ENCODE measurements at places on chromosomes 7 and 10.
A peak's percentile ranks its signal among the peaks of the same experiment; 100 is the strongest.

- no peak for DNase-seq
Measured at GRCh38 chr10:69669409-69669808, 39.4 kb downstream of the FAM241B start.

- DNase-seq: no peak
Measured at GRCh38 chr7:110400411-110400810, 690.5 kb upstream of the LRRN3 start.

DNA sequence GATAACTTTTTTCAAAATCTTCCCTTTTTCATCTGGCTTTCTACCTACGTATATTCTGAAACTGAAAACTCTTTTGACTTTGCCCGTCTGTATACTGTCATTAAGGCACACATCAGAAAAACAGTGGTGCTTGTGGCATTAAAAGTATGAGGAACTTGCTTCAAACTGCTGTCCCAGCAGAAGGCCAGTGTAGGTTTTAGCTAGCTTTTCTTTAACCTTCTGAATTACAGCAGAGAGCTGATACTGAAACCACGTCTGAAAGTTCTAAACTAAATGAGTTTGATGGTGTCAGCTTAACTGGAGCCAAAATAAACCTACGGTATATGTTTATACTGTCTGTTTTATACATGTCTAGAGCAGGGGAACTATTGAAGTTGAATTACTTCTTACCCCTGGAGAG, 283.4 kb downstream of the TFEC start:
- DNase-seq: no peak

DNA sequence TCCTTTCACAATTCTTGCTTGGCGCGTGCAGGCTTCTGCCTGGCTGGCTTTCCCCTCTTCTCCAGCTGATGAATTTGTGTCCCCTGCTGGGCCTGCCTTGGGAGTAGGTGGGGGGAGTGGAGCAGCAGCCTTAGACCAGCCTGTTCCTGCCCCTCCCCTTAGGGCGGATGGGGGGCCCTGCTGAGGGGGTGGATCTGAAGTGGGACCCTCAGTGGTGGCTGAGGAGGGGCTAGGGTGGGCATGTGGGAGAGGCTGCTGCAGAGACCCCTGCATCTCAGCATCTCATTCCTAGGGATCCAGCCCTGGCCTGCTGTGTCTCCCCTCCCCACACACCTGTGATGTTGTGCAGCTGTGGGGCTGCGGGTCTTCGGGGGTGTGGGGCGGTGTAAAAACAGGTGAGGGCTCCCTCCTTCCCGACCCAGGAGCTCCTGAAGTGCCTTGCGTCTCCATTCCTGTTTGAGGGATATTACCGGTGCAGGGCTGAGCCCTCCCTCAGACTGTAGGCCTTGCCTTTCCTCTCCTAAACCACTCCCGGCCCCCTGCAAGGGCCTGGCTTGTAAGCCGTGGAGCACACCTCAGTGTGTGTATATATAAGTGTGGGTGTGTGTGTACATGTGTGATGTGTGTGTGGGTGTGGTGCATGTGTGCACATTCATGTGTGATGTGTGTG, 24.7 kb downstream of the ADCYAP1R1 start:
- DNase-seq: no peak

DNA sequence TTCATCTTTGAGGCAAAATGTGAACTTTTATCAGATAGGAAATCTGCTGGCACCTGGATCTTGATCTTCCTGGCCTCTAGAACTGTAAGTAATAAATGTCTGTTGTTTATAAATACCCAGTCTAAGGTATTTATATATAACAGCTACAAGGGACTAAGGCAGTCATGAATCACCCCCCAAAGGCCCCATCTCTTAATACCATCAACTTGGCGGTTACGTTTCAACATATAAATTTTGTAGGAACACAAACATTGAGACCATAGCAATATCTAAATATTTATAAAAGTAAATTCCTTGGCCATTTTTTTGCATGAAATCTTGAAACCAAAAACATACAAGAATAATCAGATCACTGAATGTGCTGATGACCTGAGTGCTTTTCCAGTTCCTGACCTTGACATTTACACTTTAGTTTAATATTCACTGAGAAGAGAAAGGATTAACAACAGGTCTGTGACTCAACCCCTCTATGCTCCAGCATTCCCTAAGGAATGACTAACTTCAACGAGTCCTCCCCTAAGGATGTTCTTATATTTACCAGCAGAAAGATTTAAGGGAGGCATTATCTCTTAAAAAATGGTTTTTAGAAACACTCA, 1438.5 kb upstream of the CELF2 start:
- DNase-seq: no peak

- DNase-seq: no peak
Measured at GRCh38 chr10:93751832-93752231, 5.9 kb upstream of the LGI1 start.

DNA sequence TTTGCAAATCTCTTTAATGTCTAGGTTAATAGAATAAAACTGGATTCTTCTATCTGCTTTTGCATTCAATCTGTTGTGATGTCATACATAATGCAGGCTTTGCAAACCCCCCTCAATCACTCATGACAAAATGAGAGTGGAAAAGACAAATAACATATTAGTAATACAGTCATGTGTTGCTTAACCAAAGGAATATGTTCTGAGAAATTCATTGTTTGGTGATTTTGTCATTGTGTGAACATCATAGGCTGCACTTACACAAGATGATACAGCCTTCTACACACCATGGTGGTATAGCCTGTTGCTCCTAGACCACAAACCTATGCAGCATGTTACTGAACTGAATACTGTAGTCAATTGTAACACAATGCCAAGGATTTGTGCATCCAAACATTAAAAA, 87.3 kb upstream of the SEC61G start:
- no peak for DNase-seq

- DNase-seq: no peak
Measured at GRCh38 chr7:117659531-117660011, 179.7 kb downstream of the CFTR start.

DNA sequence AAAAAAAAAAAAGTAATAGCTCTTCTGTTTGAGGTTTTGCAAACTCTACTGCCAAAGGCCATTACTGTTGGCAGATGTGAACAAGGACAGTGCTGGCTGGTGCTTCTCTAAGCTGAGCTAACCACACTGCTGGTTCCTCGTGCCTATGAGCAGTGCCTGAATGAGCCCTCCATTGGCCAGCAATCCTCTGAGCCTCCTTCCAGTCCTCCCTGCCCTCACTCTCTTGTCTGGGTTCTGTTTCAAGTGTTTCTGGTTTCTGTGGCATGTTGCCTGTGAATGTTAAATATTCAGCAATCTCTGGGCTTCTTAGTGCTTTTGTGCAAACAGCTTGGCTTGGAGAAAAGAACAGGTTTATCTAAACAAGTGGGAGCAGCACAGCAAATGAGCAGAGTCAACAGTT, 161.3 kb upstream of the AUTS2 start:
- no peak for DNase-seq

GRCh38 chr7:98204670-98205069, 6.6 kb upstream of the BHLHA15 start:
- DNase-seq: no peak

DNA sequence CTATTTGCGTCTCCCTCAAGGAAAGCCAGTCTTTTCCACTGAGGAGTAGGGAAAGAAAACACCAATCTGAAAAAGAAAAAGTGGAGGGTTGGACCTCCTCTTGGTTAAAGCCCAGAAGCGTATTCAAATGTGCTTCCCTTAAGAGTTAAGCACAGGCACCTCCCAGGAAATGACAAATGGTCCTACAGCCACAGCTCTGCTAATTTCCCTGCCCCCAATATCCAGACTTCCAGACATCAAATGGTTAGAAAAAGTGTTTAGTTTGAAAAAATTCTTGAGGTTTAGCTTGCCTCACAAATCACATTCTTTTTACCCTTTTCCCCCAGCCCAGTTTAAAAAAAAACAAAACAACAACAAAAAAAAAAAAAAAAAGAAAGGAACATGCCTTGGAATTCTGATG, 19.0 kb upstream of the COL1A2 start:
- no peak for DNase-seq

GRCh38 chr7:113873554-113874151, 45.2 kb downstream of the PPP1R3A start:
- no peak for DNase-seq

GRCh38 chr7:71238581-71239295, 106.8 kb downstream of the GALNT17 start:
- no peak for DNase-seq

- no peak for DNase-seq
Measured at GRCh38 chr7:25906003-25906402, 246.0 kb upstream of the NFE2L3 start.

- DNase-seq: no peak
Measured at GRCh38 chr10:24893127-24893526, 59.3 kb downstream of the PRTFDC1 start.

GRCh38 chr7:84088802-84089201, 105.8 kb downstream of the SEMA3A start:
- no peak for DNase-seq

GRCh38 chr7:16817536-16817935, 12.7 kb upstream of the AGR2 start:
- peak; percentile 50 for DNase-seq

DNA sequence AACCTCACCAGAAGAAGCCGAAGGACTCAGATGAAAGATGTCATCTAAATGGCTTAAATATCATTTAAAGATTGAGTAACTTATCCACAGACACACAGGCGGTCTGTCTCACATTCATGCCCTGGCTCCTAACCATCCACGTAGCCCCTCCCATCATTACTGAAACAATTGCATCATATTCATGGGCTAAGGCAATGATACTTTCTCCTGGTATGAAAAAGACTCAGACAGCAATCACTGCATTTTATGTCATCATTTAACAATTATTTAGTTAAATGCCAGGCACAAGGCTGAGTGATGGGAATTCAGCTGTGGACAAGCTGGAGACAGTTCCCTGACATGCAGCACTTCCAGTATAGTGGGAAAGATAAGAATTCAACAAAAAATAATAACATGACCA, 11.2 kb upstream of the TECTB start:
- DNase-seq: no peak

- no peak for DNase-seq
Measured at GRCh38 chr7:3029138-3029537, 14.5 kb downstream of the CARD11 start.

DNA sequence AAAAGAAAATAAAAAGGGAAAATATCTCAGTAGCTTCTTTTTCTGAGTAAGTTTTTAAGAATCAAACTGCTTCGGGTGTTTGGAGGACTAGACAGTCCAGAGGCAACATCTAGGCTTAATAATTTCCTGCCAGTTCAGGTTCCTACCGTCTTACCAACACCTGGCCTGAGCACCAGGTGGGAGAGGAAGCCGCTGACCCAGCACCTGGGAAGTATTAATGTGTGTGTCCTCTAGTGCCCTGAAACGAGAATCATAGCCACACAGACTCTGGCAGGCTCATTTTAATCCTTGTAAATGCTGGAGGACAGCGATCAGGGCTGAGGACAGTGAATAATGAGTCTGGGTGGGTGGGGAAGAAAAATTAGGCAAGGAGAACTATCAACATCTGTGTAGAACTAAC, 137.4 kb downstream of the ZNF438 start:
- no peak for DNase-seq

DNA sequence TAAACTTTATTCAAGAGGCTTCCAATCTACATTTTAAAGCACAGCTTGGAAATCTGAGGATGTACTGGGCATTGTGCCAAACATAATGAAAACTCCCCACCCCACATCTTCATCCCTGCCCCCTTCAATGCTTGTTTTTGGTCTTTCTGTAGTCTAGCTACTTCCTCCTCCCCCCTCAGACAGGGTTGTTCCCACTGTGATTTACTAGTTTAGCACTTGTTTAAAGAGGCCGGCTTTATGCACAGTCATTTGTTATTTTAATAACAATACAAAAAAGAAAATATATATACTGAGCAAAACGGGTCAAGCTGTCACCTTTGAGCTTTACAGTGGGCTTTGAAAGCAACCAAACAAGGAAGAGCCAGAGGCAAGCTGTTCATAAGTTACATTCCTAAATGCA, 132.6 kb downstream of the CHRM2 start:
- no peak for DNase-seq

DNA sequence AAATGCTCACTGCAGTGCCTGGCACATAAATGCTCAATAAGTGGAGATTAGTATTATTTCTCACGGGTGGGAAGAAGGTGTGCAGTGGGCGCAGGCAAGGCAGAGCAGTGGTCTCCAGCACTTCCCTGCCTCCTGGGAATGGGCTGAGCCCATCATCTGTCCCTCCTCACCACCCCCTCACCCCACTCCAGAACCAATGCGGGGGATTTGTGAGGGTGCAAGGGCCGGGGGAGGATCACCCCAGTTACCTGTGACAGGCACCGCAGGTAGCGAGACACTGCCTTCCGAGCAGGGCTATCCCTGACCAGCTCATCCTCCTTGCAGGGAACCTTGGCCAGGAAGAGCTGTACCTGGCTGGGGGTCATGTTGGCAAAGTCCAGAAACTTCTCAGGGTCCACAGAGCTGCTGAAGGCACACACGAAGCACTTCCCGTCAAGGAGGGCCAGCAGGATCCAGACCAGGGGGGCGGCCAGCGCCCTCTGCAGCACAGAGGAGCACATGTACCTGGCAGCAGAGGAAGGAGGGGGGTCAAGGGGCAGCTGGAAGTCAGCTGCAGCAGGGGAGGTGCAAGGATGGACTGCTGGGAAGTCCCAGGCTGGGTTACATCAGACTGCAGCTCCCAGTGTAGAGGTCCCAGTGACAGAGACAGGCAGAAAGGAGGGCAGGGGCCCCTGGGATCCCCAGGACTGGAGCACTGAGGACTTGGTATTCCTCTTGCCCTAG, 2.8 kb downstream of the CALHM3 start:
- no peak for DNase-seq

- no peak for DNase-seq
Measured at GRCh38 chr10:13758312-13758711, 171.5 kb downstream of the PRPF18 start.

- DNase-seq: no peak
Measured at GRCh38 chr10:24944512-24945255, 7.7 kb downstream of the PRTFDC1 start.

GRCh38 chr7:134429481-134429880, 29.4 kb downstream of the AKR1B1 start:
- no peak for DNase-seq

- DNase-seq: no peak
Measured at GRCh38 chr10:28200775-28201174, 102.1 kb downstream of the MPP7 start.

GRCh38 chr10:64506963-64507362, 985.8 kb downstream of the REEP3 start:
- DNase-seq: no peak

GRCh38 chr7:16509829-16510228, 16.8 kb upstream of the LRRC72 start:
- no peak for DNase-seq

DNA sequence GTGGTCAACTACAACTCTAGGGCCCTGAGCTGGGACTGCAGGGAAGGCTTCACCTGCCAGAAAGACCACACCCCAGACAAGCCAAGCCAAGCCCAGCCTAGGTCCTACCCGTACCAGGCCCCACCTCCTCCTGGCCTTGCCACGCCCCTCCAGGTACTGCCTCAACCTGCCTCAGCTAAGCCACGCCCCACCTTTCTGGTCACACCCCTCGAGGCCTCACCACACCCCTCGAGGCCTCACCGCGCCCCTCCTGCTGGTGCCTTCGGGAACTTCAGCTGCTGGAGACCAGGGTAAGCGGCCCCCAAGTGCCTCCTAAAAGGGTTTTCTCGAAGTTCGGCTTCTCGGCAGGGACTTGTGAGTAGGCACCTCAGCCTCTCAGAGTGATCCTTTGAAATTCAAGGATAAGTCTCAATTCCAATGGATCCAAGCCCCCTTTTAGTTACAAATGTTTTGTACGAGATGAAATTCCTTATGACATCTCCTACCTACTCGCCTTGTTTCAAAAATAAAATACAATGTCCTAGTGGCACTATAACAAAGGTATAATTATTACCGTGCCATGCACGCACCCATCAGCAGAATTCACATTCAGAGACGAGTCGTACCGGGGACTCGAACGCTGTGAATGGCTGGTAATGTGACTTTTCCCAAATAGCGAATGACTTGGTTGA, 171.2 kb downstream of the ARHGAP21 start:
- peak; percentile 25 for DNase-seq

- no peak for DNase-seq
Measured at GRCh38 chr7:39609113-39609934, 14.0 kb upstream of the RALA start.

Data from NCI-H2029 (cell line).